ENCODE measurements at places on chromosomes 3 and 15. TPM values are rescaled to one million over a fixed set of nuclear protein-coding genes. Genes with fewer than 3 reads are reported as not detected.

The SKOR1 gene
- 5.0 TPM for total RNA-seq

The LRRK1 gene
- 55.8 TPM for total RNA-seq

GRCh38 chr15:60627298-60627943 is 148.5 kb upstream of the ICE2 start:
- DNase-seq: no peak
- no peak overlapping the region for H3K27ac ChIP-seq
- H3K36me3 ChIP-seq: no peaks in the 10 kb centered on the region
- H3K4me3 ChIP-seq: no peak overlapping the region
- no peaks in the 10 kb centered on the region for H3K4me1 ChIP-seq

GRCh38 chr3:109098079-109098644 is 19.8 kb downstream of the MORC1 start:
- no peak overlapping the region for H3K4me3 ChIP-seq
- H3K4me1 ChIP-seq: no peaks in the 10 kb centered on the region
- no peaks in the 10 kb centered on the region for H3K27me3 ChIP-seq
- H3K36me3 ChIP-seq: no peaks in the 10 kb centered on the region
- DNase-seq: peak; percentile 52

DNA sequence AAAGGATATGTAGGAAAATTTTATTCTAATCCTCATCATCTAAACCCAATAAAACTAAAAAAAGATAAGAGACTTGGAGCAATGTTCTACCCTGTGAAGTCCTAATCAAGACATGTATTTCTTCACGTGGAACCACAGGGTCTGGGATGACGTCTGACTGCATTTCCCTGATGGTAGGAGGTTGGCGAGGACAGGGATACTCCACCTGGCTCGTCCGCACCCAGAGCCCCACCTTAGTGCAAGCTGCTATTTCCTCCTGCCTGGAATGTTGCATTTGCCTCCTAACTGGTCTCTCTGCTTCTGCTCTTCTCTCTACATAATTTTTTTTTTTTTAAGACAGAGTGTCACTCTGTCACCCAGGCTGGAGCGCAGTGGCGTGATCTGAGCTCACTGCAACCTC is 57.7 kb upstream of the RASGRP1 start:
- H3K4me1 ChIP-seq: no peaks in the 10 kb centered on the region
- no peaks in the 10 kb centered on the region for H3K27me3 ChIP-seq
- H3K4me3 ChIP-seq: no peak overlapping the region
- no peaks in the 10 kb centered on the region for H3K36me3 ChIP-seq

DNA sequence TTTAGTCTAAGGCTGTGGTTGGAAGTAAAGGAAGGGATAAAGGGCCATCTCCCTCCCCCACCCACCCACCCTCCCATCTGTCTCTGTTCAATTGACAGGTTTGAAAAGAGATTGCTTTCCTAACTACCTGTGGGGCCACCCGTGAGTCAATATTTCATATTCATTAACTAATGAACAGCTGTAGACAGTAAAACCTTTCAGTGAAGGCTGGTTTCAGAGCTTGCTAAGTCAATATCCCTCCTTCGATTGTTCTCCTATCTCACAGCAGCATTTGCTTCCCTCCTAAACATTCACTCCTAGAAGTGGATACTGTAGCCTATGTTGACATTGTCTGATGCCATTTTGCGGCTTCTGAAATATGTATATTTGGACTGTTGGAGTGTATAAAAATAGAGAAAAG is 85.9 kb upstream of the SYNPR start:
- no peak for DNase-seq
- no peak overlapping the region for H3K27ac ChIP-seq
- H3K36me3 ChIP-seq: no peaks in the 10 kb centered on the region
- no peak overlapping the region for H3K4me3 ChIP-seq
- H3K27me3 ChIP-seq: no peaks in the 10 kb centered on the region

- H3K4me3 ChIP-seq: no peak overlapping the region
- H3K4me1 ChIP-seq: no peaks in the 10 kb centered on the region
These were observed 607 bp upstream of the GHSR start for GRCh38 chr3:172448661-172449465.
